Activated T-cell treated with anti-CD3 and anti-CD28 coated beads for 1 hour (primary cell): ENCODE measurements at places on chromosomes 16 and 17.

DNA sequence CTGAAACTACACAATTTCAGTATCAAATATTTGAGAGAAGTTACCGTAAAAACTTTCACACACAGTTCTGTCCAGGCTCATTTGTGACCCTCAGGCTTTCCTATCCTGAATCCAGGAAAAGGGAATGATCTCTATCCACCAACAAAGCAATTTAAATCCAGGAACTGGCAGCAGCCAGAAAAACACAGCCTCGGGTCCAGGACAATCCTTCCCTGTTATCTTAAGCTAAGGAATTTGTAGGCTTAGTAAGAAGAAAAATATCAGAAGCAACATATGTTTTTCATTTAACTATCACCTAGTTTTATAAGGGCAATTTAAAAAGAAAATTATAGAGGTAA, 47.1 kb downstream of the TEX2 start:
- no peak for DNase-seq

DNA sequence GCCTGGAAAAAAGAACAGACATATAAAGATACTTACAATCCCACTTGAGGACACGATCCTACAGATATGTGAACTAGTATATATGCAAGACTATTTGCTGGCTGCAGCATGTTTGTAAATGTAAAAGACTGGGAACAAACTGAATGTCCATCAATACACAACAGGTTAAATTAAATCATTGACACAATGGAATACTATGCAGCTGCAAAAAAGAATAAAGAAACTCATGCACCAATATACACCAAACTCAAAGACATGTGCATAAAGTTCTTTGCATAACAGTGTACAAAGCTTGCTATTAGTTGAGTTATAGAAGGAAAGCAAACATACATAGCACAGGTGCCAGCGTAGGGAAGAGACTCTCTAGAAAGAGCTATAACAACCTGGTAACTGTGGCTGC, 61.9 kb upstream of the SREBF1 start:
- DNase-seq, result no peak

GRCh38 chr17:1989135-1989534, 36.0 kb downstream of the RTN4RL1 start:
- DNase-seq, result no peak

- DNase-seq, result no peak
These were observed 77.3 kb downstream of the RPTOR start for GRCh38 chr17:80621997-80622357.

- no peak for DNase-seq
These were observed 722.0 kb downstream of the KCNJ2 start for GRCh38 chr17:70891306-70891705.

DNA sequence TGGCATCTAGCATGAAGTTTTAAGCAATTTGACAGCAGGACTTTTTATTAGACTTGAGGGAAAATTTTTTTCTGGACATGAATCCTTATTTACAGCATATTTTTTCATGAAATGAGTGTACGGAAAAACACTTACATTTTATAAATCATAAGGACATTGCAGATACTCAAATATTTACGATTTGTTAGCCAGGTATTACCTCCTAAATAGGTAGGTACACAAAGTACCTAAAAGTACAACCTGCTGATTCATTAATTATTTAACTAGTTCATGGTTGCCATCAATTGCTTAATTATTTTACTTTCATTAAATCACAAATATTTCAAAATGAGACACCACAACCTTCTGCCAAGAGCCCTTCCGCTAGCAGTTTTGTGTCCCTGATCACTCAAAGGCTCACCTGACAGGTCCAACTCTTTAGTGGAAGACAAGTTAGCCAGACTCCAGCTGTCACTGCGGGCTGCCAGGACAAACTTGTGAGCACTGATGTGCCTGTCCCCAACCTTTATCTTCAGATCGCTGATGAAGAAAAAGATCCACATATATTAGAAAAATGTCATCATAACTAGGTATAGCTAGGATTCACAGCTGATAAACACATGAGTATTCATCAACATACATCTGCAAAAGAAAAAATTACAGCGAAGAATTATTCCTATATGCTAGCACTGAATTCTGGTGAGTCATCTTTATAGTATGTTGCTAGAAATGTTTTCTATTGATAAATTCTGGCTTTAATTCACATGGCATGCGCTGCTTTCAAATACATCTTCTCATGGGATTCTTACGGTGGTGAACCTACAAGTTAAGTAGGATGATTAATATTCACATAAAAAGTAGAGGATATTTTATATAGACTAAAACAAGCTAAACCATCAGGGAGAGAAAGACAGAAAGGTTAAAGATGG, 28.2 kb downstream of the ANKFY1 start:
- no peak for DNase-seq

DNA sequence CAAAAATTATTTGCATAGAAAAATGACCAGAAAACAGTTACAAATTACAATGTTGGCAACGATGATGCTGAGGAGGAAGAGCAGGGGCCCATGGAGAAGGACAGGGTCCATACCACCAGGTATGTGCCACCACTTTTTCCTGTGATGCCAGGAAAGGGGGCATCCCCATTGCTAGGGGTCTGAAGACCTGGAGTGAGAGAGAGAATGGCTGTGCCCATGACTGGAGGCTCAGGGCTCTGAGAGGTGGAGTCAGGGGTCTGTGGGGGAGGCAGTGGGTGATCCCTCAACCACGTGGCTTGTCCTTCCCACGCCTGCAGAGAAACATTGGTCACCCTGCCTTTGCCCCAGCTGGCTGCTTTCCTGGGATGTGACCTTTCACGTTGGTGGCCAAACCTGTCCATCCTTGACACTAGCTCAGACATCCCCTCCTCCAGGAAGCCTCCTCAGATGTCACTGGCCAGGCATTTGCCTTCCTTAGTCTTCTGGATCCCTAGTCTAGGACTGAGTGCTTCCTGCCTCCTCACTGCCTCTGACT, 51.4 kb downstream of the SOCS1 start:
- DNase-seq, result no peak

GRCh38 chr17:70945386-70945785, 776.1 kb downstream of the KCNJ2 start:
- DNase-seq, result no peak

DNA sequence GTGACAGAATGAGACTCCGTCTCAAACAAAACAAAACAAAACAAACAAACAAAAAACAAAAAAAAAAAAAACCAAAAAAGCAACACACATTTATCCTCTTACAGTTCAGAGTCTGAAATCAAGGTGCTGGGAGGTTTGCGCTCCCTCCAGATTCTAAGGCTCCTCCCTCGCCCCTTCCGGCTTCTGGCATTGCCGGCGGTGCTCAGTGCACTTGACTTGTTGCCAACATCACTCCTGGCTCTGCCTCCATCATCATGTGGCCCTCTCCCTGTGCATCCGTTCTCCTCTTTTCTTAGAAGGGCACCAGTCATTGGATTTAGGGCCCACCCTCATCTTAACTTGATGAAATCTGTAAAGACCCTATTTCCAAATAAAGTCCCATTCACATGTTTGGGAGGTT, 73.8 kb downstream of the RBFOX3 start:
- no peak for DNase-seq

- DNase-seq, result no peak
These were observed 21.6 kb downstream of the SPOP start for GRCh38 chr17:49656247-49656646.

DNA sequence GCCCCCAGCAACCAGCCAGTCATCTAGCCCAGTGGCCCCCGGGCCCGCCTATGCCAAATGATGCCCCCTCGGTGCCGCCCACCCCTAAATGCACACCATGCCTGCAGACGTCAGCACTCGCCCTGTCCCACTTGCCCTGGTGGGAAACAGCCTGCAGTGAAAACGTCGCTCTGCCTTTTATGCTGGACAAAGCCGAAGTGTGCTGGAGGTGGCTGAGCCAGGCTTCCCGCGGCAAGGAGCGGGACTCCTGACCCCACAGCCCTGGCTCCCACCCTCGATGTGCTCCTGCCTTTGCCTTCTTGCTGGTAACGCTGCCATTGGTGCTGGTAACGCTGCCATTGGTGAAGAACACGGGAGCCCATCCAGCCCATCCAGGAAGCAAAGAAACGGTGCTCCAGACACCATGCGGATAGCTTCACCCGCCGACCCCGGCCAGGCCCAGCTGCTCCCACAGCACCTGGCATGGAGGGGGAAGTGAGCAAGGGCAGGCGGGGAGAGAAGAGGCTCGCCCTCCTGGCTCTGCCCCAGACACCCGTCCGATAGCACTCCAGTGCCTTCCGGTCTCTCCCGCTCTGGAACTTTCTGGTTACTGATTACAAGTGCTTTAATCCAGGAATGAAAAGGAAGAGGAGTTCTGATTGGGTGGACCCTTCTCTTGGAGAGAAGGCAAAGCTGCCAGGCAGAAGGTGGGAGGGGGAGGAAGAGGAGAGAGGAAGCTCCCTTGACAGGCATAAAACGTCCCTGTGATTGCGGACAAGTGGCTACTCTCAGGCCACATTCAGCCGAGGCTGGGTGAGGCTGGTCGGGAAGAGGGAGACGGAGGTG, 4.0 kb upstream of the BAIAP2 start:
- no peak for DNase-seq

DNA sequence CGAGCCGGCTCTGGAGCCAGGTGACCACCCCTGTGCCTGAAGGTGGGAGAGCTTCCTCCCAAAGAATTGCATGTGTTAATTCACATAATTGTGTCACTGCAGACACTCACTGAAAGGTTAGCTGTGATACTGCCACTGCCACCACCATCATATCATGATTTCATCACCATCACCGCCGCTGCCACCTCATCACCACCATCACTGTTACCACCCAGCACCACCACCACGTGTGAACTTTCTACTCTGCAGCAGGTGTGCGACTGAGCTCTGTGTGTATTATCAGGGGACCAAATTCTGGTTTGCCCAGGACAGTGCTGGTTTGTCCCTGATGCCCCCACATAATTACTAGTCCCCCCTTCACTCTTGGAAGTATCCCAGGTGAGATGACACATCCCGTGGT, 15.2 kb downstream of the BCAR1 start:
- DNase-seq, result no peak

- no peak for DNase-seq
These were observed 24.0 kb downstream of the MMP15 start for GRCh38 chr16:58049232-58050185.

- DNase-seq, result no peak
These were observed 104.4 kb downstream of the MYO1D start for GRCh38 chr17:32772453-32773025.

- no peak for DNase-seq
These were observed 49.4 kb downstream of the RPH3AL start for GRCh38 chr17:303168-303567.

- no peak for DNase-seq
These were observed 3.1 kb upstream of the GPS2 start for GRCh38 chr17:7318121-7318860.
